NCI-H1694 (cell line): ENCODE measurements at places on chromosomes 5 and 9.

GRCh38 chr5:1103505-1104326 is 8.1 kb downstream of the SLC12A7 start:
- no peak for DNase-seq

GRCh38 chr5:61332358-61332749 is 296 bp downstream of the ZSWIM6 start:
- no peak for DNase-seq

DNA sequence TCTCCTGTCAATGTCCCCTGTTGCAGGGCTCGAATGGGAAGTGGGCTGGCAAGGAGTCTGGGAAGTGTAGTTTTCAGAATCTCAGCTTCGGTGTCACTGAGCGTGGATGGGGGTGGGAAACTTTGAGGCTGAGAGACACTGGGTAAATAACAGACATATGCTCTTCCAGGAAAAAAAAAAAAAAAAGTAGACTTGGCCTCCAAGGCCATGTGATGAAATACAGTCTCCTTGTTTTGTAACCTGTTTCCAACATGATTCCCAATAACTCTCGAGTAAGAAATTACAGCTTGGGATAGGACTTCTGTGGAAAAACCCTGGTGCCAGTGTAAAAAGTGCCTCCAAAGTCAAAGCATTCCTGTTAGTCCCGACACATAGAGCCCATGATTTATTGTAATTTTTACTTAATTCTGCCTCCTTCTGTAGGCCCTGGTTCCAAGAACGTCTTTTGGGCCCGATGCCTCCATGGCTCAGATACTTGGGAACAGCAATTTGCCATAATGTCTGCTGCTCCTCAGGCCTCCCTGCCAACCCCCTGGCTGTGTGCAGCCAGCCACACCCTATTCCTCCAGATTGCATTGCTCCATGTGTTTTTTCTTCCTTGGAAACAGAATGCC is 119.5 kb upstream of the TNC start:
- DNase-seq = no peak

DNA sequence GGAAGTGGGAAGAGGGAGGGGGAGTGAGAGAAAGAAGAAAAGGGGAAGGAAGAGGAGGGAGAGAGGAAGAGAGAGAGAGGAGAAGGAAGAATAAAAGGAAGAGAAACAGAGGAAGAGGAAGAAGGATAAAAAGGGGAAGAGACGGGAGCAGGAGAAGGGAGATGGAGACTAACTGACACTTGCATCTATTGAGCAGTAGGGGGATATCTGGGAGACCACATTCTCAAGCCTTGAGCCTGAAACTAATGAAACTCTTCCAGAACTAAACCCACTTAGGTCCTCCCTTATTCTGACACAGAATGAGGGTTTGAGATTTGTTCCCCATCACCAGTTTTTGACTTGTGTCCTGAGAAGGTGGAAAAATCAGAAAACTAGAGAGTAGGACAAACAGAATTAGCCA is 533.3 kb downstream of the CDH12 start:
- DNase-seq = no peak

DNA sequence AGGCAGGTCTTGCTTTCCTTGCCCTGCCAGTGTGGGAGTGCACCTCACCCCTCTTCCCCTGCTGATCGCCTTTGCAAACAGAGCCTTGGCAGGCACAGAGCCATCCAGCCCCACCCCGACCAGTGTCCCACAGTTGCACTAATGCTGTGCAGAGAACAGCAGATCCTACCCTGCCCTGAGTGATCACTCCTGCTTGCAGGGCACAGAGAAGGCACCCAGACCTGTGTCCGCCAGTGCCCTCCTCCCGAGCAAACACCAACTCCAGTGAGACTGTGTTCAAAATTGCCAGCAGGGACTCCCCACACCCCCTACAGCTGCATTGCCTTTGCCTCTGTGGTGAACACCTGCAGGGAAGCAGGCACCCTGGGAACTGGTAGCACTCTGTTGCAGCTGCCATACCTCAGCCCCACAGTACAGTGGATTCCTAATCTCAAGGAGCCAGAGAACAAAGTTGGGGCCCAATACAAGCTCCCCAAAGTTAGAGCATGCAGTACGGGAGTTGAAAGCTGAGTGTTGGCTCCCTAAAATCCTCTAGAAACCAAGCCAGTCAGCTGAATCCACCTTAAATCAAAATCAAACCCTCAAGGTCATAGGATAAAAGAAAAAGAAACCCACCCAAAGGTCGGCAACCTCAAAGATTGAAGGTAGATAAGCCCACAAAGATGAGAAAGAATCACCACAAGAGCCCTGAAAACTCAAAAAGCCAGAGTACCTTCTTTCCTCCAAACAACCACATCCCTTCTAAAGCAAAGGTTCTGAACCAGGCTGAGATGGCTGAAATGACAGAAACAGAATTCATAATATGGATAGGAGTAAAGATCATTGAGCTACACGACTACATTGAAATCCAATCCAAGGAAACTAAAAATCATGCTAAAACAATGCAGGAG is 92.9 kb upstream of the PIK3R1 start:
- no peak for DNase-seq

- no peak for DNase-seq
Measured at GRCh38 chr9:33161011-33161588, 6.0 kb downstream of the B4GALT1 start.

- DNase-seq = no peak
Measured at GRCh38 chr5:106489004-106489403, 1181.7 kb downstream of the EFNA5 start.

- DNase-seq = no peak
Measured at GRCh38 chr5:76500633-76501393, 97.7 kb downstream of the IQGAP2 start.

DNA sequence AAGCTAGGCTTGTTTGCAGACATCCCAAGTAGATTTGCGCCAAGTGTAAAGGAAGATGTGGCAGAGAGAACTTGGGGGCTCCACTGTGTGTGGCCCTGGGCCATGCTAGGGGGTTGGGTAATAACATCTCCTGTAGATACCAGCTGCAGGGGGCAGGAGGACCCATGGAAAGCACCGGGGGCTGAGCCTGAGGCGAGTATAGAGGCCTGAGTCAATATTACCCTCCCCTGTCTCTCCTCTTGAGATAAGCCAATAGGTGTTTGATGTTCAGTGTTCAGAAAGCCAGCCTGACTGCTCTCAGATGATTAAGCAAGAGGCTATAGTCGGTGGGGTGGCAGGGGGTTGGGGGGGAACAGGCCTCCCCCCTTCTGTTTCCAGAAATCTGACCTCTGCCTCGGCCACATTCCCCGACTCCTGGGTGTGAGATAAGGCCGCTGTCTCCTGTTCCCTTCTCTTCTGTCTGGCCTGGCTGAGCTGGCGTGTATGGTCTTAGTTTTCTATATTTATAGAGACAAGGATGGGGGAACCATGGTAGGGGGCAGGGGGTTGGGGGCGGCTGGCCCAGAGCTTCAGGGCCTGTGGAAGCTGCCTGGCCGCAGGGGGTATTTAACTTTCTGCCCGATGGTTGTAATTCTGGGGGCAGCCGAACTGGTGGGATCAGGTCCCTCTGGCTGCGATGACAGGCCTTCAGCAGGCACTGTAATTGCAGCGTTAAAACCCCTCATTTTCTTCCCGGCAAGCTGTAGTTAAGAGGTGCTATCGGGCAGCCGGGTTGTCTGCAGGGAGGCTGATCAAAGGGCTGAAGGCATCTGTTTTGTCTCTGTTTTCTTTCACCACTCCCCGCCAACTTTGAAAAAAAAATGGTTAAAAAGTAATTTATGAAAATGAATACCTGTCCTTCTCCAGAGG is 292.0 kb downstream of the NSG2 start:
- DNase-seq = no peak

DNA sequence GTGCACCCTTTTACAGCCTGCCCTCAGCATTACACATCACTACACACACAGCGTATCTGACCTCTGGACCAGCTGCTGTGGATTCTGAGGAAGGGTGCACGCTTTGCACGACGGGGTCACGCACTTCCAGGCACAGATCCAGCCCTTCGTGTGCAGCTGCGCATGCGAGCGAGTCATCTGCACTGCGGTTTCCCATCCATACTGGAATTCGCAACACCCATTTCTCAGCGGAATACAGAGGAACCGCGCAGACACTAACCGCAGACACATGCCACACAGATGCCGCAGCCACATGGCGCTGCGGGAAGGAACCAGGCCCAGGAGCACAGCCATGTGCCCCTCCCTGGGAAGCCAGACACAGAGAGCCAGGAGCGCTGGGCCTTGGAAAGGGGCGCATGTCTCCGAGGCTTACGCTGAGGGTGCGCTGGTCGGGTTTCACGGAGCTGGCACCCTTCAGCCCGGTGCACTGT is 43.5 kb downstream of the PNPLA7 start:
- DNase-seq = peak; percentile 21

GRCh38 chr5:103138202-103138690 is 18.1 kb downstream of the PPIP5K2 start:
- no peak for DNase-seq

DNA sequence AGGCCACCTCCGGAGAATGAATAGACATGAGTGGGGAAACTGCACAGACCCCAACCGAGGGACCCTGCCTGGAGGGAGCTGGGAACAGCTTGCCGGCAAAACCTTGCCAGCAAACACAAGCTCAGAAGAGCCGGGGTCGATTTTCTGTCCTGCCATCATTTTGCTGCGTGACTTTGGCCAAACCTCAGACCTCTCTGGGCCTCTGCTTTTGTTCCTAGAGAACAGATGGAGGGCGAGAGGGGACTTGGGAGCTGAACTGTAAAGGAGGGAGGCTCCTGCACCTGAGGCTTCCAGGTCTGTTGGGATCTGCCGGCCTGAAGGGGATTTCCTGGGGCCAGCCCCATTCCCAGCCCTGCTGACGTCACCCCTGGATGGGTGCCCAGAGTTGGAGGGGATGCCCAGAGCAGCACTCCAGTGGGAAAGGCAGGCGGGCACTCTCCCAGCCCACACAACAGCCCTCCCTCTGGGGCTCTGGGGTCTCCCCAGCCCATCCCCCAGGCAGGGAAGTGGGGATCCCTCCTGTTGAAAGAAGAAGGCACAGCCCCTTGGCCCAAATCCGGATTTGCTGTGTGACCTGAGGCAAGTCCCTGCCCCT is 40.4 kb upstream of the SYNPO start:
- DNase-seq = peak; percentile 59

DNA sequence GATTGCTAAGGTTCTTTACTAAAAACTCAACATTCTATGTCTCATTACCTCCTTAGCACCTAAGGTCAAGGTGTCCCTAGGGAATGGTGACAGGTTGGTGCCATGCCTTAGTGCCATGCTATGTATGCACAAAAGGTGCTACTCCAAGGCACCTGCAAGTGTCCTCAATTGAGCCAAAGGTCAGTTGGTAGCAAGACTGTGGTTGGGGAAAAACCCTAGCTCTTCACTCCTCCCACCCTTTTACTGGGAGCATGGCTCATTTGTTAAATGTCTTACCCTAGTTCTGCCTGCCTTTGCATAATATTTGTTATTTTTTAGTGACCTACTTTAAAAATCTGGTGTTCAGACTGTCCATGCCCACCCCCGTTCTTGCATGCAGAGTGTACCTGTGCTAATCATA is 17.0 kb downstream of the ACO1 start:
- DNase-seq = no peak

- DNase-seq = no peak
Measured at GRCh38 chr5:148619484-148619883, 34.8 kb downstream of the HTR4 start.

DNA sequence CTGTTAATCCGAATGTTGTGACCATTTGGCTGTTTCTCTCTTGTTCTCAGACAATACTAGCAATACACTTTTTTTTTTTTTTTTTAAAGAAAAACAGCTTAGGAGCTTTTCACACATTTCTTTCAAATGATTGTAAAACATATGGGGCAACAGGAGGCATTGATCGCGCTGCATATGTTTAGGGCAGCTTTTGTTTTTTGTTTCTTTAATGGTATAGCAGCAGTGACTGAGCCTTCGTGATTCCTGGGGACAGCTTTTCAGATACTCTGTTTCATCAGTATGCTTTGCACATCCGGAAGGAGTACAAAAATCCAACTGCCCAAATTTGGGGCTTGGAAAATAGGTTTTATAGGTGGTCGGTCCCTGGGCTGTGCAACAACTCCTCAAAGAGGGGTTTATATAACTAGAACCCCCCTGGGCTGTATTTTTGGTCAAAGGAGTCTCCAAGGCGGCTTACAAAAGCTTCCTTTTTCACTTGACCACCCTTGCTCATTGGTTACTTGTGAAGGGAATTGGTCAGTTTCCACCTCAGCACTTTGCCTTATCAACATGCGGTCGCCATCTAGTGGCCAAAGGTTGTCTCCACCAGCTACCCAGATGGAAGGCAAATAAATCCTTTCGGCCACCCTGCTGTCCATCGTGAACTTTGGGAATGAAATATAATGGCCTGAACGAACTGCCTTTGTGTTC is 91.8 kb downstream of the PDE6A start:
- DNase-seq = peak; percentile 2

GRCh38 chr9:131394464-131395156 is 724 bp downstream of the PRRC2B start:
- no peak for DNase-seq

DNA sequence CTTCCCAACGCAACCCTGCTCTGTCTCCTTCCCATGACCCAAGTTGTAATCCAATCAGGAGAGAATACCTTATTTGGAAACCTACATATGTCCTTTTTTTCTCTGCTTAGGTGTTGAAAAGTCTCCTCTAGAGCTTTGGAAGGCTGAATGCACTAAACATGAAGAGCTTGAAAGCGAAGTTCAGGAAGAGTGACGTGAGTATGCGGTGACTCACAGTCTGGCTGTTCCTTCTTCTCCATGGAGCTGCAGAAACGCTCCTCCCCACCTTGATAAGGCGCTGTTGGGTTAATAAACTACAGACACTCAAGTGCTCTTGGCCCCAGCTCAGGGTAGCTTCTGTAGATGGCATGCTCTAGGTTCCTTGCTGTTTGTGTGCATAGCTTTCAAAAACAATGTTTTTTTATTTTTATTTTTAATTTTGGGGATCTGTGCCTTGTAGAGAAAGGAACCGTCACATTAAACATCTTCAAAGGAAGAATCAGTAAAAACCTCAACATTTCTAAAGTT is 30.7 kb downstream of the RAI14 start:
- no peak for DNase-seq

DNA sequence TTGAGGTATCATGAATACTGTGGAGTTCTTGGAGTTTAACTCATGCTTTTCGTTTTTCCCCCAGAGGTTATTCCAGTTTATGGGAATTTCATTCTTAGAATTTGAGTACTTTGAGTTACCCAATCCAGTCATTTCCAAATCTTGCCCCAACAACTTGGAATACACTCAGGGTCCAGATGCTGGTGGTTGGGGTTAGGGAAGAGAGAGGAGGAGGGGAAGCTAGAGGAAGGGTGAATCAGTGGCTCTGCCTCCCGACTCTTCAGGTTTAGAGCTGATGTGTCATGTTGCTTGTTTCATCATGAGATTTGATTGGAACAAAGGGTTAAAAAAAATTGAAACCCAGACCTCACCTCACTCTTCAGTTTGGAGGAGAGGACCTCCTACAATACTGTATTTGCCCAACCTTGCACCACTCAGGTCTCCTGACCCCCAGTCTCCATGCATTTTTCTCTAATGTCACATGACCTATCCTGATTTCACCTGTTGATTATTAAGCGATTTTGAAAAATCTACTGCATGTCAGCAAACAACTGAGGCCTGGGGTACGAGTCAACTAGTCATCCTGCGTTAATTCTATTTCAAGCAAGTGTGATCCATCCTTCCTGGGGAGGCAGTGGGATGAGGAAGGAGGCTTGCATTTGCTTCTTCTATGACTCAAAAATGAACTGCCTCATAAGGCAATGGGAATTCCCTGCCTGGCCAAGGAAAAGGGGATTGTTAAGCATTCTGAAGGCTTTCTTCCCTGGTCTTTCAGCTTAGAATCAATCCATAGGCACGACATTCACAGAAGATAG is 6.2 kb upstream of the SLC1A3 start:
- no peak for DNase-seq

GRCh38 chr5:54021431-54022164 is 288.8 kb downstream of the ARL15 start:
- no peak for DNase-seq
